BJ (cell line): ENCODE measurements at places on chromosomes 3 and 15. TPM values are rescaled to one million over a fixed set of nuclear protein-coding genes. Genes with fewer than 3 reads are reported as not detected.

The PSTPIP1 gene
- polyA plus RNA-seq: not detected in 2 replicates

DNA sequence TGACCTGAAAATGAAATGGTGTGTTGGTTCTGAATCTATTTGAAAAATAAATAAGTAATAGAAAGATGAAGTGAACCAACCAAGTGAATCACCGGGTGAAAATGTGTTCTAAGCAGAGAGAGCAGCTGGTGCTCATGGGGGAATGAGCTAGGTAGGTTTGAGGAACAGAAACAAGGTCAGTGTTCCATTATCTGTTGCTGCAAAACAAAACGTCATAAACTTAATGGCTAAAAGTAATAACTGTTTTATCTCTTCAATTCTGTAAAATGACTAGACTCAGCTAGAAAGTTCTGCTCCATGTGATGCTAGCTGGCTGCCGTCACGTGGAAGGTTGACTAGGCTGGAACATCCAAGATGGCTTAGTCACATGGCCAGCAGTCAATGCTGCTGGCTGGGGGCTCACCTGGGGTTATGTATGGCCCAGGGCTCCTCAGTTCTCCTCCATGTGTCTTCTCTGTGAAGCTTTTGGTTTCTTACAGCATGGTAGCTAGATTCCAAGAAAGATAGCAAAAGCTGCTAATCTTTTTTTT is 13.3 kb upstream of the SH3BP5 start:
- no peak for DNase-seq

The STRIT1 gene
- not detected in 2 replicates for polyA plus RNA-seq

- DNase-seq: no peak
Observed at GRCh38 chr3:108099679-108100428, 9.0 kb upstream of the CD47 start.

- no peak for DNase-seq
Observed at GRCh38 chr15:90539789-90540188, 10.1 kb downstream of the CRTC3 start.

GRCh38 chr3:117893001-117893400 is 1141.6 kb downstream of the IGSF11 start:
- no peak for DNase-seq

The CD80 gene
- not detected in 2 replicates for polyA plus RNA-seq

DNA sequence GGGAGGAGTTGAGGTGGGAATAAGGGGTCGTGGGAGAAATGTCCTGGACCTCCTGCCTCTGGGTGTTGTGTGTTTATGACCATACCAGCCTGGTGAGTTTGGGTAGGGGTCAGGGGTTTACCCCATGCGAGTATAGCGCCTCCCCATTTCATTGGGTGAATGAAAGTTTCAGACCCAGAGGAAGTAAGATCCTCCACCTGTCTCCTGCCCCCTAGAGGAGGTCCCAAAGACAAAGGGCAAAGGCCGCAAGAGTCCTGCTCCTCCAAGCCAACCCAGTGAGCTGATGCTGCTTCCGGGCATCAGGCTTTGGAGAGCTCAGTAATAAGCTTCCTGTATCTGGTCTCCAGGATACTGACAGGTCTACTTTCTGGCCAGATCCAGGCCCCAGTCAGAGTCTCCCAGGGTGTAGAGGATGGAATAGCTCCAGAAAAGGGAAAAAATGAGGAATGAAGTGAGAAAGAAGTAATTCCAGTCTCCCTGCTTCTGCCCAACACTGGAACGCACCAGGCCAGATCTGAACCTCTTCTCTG is 6.4 kb upstream of the TBC1D21 start:
- no peak for DNase-seq

- DNase-seq: no peak
Observed at GRCh38 chr15:54659646-54660045, 537.1 kb downstream of the RSL24D1 start.

DNA sequence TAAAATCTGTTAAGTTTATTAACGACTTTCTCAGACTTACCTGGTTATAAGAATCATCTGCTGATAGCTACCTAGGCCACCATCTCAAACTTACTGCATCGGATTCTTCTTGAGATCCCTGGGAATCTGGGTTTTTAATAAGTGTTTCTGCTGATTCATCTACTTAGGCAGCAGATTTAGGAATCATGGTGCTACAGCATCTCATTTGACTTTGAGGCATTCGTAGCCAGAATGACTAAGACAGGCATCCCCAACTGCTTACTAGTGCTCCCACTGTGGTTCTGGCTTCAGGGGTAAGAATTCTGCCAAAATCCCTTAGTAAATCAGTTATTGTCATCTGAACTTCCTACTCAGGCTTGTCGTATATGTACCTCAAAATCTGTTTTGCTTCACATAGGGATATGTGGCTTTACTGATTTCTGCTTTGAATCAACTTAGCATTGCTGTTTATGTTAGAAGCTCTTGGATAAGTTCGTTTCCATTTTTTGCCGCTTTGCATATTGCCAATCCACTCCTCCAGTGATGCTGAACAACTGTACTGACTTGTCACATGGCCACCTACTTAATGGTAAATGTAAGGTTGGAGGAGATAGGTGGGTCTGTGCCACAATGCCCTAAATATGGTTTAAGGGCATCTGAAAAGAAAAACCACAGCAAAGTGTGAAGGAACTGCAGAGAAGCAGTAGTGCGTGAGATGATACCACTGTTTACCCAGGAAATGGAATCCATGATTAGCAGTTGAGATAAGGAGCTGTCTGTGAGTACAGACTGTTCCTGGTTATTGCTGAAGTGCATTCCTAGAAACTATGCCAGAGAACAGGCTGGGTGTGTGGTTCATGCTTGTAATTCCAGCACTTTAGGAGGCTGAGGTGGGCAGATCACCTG is 60.3 kb downstream of the MAP6D1 start:
- DNase-seq: peak; percentile 66

- no peak for DNase-seq
Observed at GRCh38 chr3:17820275-17820674, 77.8 kb upstream of the TBC1D5 start.

- DNase-seq: no peak
Observed at GRCh38 chr15:55914446-55914845, 79.0 kb downstream of the NEDD4 start.

DNA sequence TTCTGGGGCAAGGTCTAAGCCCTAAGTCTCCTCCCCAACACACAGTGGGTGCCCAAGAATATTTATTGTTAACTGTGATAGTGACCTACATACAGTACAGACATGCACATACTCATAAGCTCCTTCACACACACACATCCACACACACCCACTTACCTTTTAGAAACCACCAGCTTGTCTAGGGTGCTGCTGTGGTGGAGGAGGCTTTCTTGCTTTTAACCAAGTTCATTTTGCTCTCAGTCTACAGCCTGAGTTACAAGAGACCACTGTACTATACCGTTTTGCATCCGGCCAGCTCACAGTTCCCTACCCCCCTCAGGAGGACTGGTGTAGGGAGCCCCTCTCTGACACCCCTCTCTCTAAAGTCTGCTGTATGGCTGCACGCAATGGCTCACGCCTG is 16.7 kb downstream of the DAPK2 start:
- DNase-seq: no peak

GRCh38 chr3:47225310-47225906 is 57.2 kb downstream of the KIF9 start:
- DNase-seq: peak; percentile 5

GRCh38 chr3:124512881-124513609 is 217.2 kb upstream of the UMPS start:
- DNase-seq: no peak

DNA sequence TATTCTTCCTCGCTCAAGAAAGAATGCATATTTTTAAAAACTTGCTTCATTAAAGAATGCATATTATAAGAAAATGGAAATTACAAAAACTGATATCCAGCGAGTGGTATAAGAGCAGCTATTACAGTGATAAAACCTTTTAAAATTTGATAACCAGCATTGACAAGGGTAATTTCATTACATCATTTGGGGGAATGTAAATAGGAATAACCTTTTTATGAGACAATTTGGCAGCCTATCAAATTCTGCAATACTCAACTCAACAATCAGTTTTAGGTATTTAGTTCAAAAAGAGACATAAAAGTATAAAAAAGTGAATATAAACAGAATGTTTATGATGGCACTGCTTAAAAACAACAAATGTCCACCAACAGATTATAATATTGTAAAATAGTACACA is 35.4 kb downstream of the MAP4 start:
- no peak for DNase-seq

The TUSC2 gene
- polyA plus RNA-seq: 33.8 and 38.9 TPM in 2 replicates

The B3GALNT1 gene
- 17.9 and 18.9 TPM in 2 replicates for polyA plus RNA-seq

The TLR9 gene
- 0.07 TPM in 1 of 2 replicates, not detected in the other for polyA plus RNA-seq

DNA sequence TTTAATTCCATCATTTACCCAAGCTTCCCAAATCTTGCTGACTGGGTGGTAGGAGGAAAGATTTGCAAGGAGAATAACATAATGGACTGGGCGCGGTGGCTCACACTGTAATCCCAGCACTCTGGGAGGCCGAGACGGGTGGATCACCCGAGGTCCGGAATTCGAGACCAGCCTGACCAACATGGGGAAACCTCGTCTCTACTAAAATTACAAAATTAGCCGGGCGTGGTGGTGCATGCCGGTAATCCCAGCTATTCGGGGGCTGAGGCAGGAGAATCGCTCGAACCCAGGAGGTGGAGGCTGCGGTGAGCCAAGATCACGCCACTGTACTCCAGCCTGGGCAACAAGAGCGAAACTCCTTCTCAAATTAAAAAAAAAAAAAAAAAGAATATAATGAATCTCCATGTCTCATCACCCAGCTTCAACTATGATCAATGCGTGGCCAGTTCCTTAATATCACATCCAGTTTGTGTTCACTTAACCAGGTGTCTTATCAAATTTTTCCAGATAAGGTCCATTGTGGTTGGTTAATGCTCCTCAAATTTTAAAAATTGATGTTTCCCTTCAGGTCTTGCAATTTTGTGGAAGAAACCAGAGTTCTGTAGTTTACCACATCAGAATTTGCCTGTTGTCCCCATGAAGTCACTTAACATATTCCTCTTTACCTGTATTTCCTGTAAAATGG is 1.3 kb upstream of the ABCF3 start:
- DNase-seq: no peak

The PKM gene
- polyA plus RNA-seq: 2,101 and 2,533 TPM in 2 replicates

The PLAAT1 gene
- 0.13 and 0.43 TPM in 2 replicates for polyA plus RNA-seq
